ENCODE measurements at places on chromosomes 6 and 20.

GRCh38 chr6:75333676-75334200 is 49.1 kb upstream of the TMEM30A start:
- DNase-seq: no peak

- no peak for DNase-seq
These were observed 10.6 kb downstream of the COL9A3 start for GRCh38 chr20:62827311-62828038.

DNA sequence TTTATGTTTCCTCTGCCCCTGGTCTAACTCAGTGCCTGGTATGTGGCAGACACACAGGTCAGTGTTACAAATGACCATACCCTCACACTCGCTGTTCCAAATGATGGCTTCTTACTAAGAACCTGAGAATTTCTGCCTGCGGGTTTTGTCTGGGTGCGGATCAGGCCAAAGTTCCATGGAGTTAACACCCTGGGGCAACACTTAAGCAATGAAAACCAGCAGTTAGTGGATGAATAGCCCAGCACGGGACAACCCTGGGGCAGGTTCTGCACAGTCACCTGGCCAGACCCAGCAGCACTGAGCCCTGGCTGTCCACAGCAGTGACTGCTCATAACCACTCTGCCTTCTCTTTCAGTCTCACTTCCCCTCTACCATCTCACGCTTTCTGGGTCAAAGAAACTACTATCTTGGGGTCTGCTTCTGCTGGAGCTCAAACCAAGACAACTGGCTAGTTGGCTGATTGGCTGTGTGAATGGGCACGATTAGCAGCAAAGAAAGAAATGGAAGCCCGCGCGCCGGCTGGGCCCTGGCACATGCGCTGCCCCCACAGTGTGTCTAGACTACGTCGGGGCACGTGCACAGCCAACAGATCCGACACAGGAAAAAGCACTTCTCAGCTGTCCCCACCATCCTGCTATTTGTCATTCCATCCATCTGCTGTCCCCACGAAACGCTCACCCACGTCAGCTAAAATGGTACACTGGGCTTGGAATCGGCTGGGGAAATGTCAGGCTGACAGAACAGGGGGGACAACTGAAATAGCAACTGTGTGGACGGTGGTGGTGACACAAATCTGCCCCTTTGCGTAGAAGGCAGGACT is 36.6 kb downstream of the MGME1 start:
- no peak for DNase-seq

- no peak for DNase-seq
These were observed 91.2 kb downstream of the ARID1B start for GRCh38 chr6:156868385-156868784.

DNA sequence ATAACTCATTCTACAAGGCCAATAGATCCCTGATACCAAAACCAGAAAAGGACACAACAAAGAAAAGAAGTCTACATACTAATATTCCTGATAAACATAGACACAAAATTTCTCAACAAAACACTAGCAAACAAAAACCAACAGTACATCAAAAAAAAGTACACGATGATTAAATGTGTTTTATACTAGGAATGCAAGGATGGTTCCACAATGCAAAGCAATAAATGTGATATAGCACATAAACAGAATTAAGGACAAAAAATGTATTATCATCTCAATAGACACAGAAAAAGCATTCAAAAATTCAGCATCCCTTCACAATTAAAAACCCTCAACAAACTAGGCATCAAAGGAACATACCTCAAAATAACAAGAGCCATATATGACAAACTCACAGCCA is 23.2 kb downstream of the TREM1 start:
- DNase-seq: no peak

- no peak for DNase-seq
These were observed 229.7 kb downstream of the LAMA2 start for GRCh38 chr6:129112591-129112990.

DNA sequence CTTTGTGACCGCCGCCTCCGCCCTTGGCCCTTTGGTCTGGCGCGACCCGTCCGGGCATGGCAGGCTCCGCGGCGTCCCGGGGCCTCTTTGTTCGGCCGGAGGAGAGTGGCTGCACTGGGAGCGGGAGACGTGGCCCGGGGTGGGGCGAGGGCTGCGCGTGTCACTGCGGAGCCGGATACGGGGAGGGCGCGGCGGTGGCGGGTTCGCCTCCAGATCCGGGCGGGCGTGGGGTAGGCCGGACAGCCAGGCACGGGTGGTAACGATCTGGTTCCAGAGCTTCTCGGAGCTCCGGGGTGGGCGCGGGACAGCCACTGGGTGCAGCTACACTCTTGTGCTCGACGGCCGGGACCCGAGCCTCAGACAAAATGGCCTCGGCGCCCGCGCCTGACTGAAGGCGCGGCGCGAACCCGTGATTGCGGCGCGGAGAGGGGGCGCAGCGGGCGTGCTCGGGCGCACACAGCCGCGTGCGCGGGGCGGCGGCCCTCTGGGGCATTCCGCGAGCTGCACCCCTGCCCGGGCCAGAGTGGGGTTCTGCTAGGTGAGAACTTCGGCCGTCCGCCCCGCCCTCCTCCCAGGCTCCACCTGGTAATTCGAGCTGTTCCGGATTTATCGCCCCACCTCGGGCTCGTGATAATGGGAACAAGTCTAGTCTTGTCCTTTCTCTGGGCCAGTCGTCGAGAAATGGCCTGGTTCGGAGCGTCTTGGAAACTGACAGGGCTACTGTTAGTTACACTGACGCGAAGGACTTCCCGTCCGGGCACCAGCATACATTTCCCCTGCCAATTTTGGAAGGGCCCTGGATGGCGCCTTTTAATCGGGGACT is 1.0 kb downstream of the LOC128125822 start:
- DNase-seq: peak; percentile 80

GRCh38 chr6:7644417-7644816 is 54.4 kb downstream of the SNRNP48 start:
- no peak for DNase-seq

GRCh38 chr6:37149745-37150144 is 20.2 kb upstream of the PIM1 start:
- no peak for DNase-seq

GRCh38 chr20:24059174-24059573 is 70.6 kb upstream of the GGTLC1 start:
- no peak for DNase-seq

DNA sequence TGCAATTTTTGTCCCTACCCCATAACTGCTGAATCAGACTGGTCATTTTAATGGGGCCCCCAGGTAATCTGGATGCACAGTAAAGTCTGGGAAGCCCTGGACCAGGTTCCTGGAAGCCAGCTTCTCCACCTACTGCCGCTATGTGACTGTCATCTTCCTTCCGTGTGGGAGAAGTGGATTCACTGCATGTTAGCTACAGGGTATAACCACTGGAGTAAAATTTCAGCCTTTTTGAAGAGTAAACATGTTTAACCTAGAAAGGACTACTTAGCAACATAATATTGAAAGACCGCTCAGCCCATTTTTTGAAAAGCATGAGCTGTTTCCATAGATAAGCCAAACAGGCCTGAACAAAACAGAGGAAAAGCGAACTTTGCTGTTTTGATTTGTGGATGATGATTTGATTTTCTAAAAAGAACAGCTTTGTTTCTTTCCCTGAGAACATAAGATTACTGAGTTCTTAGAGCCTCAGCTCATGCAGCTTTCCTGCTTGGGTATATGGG is 208.1 kb downstream of the PLCB4 start:
- no peak for DNase-seq

- DNase-seq: no peak
These were observed 443.1 kb upstream of the RGS17 start for GRCh38 chr6:153574231-153574630.

- DNase-seq: no peak
These were observed 167.0 kb upstream of the SASH1 start for GRCh38 chr6:148175550-148176188.

DNA sequence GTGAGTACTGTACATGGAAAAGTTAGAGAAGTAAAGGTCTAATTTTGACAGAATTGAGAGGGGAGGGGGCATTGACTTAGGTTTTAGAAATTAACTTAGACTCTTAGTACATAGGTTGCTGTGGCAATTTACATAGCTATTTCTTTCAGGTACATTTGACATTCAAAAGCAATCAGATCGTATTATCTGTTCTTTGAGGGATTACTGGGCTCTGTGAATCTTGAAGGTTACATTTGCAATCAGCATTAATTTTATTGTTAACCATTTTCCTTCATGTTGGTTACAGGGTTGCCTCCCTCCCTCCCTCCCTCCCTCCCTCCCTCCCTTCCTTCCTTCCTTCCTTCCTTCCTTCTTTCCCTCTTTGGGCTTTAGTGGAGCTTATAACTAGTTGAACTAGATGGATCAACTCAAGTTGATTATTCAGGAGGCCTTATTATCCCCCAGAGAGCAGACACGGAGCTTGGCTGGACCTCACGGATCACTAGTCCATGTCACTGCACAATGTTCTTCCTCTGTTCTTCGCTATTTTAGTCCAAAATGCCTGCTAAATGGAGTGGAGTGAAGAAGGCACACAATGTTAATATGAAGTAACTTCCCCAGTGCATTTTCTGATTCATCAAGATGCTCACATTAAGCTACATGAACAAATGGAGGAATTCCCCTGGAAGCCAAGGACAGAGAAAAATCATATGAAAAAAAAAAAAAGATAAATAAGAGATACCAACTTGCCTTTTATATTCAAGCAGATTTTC is 87.8 kb downstream of the PLCB4 start:
- DNase-seq: no peak

DNA sequence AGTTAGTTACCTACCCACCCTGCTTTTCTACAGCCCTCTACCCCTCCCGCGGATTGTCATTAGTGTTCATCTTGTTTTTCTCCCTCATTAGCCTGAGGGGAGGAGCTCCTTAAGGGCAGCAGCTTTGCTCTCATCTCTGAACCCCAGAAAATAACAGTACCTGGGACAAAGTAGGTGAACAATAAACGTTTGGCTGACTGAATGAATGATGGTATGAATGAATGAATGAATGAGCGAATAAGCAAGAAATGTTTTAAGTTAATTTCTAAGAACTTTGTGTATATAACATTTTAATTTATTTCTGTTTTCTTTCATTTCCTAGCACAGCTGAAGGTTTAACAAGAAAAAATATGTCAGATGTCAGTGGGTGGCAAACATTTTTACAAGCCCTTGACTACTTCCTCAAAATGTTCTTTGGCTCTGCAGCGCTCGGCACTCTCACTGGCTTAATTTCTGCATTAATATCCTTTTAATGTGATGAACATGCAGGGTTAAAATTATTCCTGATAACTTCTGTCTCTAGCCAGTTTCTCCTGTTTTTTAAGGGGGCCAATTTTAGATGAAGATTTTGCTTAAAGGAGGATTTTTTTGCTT is 50.1 kb downstream of the SLC9A8 start:
- DNase-seq: no peak

GRCh38 chr6:117933471-117933870 is 26.4 kb downstream of the SLC35F1 start:
- no peak for DNase-seq

DNA sequence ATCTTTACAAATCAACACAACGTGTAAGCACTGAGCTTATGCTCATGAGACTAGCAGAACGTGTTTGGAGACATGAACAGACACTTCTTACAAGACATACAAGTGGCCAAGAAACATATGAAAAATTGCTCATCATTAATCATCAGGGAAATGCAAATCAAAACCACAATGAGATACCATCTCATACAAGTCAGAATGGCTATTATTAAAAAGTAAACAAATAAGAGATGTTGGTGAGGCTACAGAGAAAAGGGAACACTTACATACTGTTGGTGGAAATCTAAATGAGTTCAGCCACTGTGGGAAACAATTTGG is 327.9 kb upstream of the SOX4 start:
- DNase-seq: no peak

Data from left ventricle myocardium superior (tissue), 1 donor.